ENCODE measurements at places on chromosomes 16 and 17. TPM values are rescaled to one million over a fixed set of nuclear protein-coding genes. Genes with fewer than 3 reads are reported as not detected.

The RND2 gene
- 0.45 TPM for total RNA-seq

The ASB16 gene
- not detected for total RNA-seq

The C17orf100 gene
- 0.63 TPM for total RNA-seq

The NOS2 gene
- 0.16 TPM for total RNA-seq

The TNFRSF17 gene
- not detected for total RNA-seq

The ARL5C gene
- total RNA-seq: 2.1 TPM

The KCNH6 gene
- not detected for total RNA-seq

The FBXW10 gene
- total RNA-seq: not detected

The HEXIM2 gene
- 37.7 TPM for total RNA-seq

The KCTD19 gene
- not detected for total RNA-seq

The MAF gene
- total RNA-seq: 24.1 TPM

The PIRT gene
- not detected for total RNA-seq

The IL17C gene
- not detected for total RNA-seq

The MYH10 gene
- 404 TPM for total RNA-seq

The SDR42E1 gene
- total RNA-seq: 0.08 TPM

The ENPP7 gene
- not detected for total RNA-seq

The TBC1D3H gene
- not detected for total RNA-seq

The ANKRD40CL gene
- total RNA-seq: not detected

The RILP gene
- 9.7 TPM for total RNA-seq

The GIT1 gene
- 22.0 TPM for total RNA-seq

The PYY gene
- total RNA-seq: not detected

The WSCD1 gene
- total RNA-seq: 0.18 TPM

The TMC5 gene
- total RNA-seq: under 0.01 TPM

The RGS11 gene
- 1.2 TPM for total RNA-seq

The NPIPA7 gene
- not detected for total RNA-seq

The MEOX1 gene
- not detected for total RNA-seq

The OR1F1 gene
- not detected for total RNA-seq

The OTOP3 gene
- not detected for total RNA-seq

The CCL7 gene
- total RNA-seq: not detected

The TMEM220 gene
- 6.2 TPM for total RNA-seq

The TP53TG3C gene
- not detected for total RNA-seq

The FA2H gene
- not detected for total RNA-seq

The KRT222 gene
- not detected for total RNA-seq
